AG08396 (cell line): ENCODE measurements at places on chromosomes 1 and 21.

DNA sequence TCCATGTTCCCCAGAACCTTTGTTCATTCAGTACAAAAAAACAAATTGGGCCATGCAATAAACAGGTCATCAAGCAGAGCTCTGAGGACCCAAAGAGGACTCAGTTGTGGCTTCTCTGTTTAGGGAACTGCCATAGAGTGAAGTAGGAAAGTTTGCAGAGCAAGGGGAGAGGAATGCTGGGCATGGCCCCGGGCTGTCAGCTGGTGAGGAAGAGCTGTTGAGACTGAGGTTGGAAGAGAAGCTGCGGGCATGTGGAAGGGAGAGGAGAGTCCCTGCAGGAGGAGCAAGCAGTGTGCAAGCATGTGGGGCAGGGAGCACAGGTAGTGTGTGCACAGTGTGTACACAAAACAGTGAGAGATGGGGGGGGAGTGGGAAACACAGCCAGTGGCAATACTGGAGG is 71.8 kb downstream of the NTPCR start:
- DNase-seq: no peak

- no peak for DNase-seq
Observed at GRCh38 chr1:227399152-227399730, 80.9 kb upstream of the CDC42BPA start.

GRCh38 chr1:15094056-15094455 is 59.5 kb upstream of the TMEM51 start:
- no peak for DNase-seq

- DNase-seq: no peak
Observed at GRCh38 chr1:165858364-165858823, 31.0 kb downstream of the UCK2 start.

DNA sequence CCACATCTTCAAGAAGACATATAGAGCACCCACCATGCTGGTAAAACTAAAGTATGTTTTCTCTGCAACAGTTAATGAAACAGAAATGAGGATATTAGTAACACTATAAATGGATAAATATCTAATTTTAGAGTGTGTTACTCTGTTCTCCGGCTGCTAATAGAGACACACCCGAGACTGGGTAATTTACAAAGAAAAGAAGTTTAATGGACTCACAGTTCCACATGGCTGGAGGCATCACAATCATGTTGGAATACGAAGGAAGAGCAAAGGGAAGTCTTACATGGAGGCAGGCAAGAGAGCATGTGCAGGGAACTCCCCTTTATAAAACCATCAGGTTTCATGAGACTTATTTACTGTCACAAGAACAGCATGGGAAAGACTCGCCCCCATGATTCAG is 287.2 kb downstream of the SRGAP2C start:
- DNase-seq: no peak

DNA sequence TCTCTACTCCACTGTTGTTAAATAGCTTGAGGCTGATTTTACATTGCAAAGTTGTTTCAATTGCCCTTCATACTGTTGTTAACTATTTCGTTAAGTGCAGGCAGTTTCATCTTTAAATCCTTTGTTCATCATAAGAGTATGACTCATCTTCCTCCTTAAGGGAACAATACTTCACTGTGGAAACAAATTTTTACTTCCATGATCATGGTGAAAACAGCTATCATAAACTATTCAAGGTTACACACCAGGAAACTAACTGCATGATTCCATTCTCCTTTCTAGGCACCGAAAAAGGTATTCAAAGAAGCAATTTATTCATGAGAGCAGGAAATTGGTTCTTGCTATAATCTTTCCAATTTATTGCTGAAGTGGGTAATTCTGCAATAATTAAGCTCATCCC is 593.2 kb downstream of the LRRIQ3 start:
- no peak for DNase-seq

DNA sequence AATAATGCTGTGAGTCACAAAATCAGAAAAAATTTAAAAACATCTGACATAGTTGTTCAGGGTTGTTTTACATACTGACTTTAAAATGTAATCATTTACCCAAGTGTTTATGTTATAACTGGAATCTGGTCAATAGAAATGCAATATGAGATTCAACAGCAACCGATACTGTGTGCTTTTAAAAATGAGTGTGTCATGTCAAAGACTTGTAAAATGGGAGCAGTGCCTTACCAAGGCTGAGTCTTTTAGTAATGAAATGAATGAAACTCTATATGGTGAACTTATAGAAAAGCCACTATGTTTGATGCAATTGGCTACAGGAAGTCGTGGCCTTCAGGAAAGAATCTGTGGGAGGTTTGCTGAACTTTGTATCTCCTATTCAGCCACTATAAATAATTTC is 570.2 kb downstream of the DPYD start:
- DNase-seq: no peak

GRCh38 chr1:238152119-238152518 is 261.4 kb upstream of the ZP4 start:
- DNase-seq: no peak

DNA sequence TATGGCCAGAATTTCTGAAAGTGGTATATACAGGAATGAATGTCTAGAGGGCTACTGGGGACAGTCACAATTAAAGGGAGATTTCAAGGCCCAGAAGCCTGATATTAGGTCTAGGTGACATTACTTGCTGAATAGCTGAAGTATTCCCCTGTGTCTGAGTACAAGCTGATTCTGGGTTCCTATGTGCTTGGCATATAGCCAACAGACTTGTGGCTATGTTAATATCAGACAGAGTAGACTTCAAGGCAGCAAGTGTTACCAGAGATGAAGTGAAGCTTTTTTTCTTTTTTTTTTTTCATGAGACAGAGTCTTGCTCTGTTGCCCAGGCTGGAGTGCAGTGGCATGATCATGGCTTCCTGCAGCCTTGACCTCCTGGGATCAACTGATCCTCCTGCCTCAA is 8.3 kb downstream of the TTC4 start:
- no peak for DNase-seq

GRCh38 chr1:22944346-22945055 is 28.2 kb downstream of the LACTBL1 start:
- no peak for DNase-seq

DNA sequence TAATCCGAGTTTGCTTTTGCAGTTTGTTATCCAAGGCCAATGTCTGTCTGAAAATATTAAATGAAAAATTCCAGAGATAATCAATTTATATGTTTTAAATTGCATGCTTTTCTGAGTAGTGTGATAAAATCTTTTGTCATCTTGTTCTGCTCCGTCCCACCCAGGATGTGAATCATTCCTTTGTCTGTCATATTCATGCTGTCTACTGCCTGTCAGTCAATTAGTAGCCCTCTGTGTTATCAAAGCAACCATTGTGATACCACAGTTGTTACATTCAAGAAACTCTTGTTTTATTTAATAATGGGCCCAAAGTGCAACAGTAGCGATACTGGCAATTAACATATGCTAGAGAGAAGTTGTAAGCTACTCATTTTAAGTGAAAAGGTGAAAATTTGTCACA is 819.3 kb downstream of the BRINP3 start:
- DNase-seq: no peak

DNA sequence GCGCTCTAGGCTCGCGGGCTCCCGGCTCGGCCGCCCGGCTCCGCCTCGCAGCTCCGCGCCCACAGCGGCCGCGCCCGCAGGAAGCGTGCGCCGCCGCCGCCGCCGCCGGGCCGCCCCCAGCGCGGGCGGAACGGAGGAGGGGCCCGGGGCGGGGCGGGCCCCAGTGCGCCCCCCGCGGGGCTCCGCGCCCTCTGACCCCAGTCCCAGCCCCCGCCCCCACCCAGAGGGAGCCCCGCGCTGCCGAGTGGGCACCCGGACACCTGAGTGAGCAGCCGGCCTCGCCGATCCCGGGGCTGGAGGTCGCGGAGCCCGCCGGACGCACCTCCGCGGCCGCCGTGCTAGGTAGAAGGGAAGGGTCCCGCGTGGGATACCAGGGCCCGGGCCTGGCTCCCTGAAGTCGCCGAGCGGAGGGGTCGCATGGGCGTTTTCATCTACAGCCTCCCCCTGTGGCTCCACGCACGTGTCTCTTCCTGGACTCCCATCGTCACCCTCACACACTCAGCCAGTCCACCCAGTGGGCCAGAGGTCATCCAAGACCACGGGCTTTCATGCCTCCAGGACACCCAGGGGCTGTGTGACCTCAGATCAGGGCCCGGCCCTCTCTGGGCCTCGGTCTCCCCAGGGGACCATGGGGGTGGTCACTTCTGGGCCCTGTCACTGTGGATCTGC is at the start of gene SDC3:
Gene SDC3, minus strand, starts transcription at position 63 of the 669 bp plus-strand sequence. CDS start 172 bp downstream, outside the sequence.
- peak; percentile 79 for DNase-seq

DNA sequence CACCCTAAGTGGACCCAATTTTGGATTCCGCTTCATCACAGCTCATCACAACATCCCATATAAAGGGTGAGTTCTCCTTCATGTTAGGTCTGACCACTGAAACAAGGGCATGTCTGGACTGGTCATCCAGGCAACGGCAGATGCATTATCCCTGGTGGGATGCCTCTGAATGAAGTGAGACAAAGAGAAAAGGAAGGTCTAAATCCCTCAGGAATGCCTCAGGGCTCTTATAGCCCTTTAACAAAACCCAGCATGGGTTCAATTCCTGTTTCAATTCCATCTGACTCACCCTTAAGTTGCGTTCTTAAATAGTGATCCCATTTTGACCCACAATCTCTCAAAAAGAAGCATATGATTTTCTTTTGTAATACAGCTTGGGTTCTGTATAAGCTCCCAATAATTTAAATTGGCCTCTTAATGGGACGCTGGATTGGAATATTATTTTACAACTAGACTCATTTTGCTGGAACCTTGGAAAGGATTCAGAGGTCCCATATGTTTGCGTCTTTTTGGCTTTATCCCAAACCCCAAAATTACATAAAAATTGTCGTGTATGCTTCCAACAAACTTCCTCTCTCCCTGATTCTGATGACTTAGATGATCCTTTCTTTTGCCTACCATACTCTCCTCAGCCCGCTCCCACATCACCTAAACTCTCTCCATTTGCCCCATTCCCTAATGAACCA is 287.4 kb upstream of the ZP4 start:
- no peak for DNase-seq

GRCh38 chr1:53725238-53725689 is 13.7 kb downstream of the GLIS1 start:
- DNase-seq: peak; percentile 38

- DNase-seq: peak; percentile 17
Observed at GRCh38 chr1:94773931-94774422, 46.2 kb upstream of the SLC44A3 start.

- no peak for DNase-seq
Observed at GRCh38 chr1:39701049-39701439, 9.8 kb upstream of the HPCAL4 start.

DNA sequence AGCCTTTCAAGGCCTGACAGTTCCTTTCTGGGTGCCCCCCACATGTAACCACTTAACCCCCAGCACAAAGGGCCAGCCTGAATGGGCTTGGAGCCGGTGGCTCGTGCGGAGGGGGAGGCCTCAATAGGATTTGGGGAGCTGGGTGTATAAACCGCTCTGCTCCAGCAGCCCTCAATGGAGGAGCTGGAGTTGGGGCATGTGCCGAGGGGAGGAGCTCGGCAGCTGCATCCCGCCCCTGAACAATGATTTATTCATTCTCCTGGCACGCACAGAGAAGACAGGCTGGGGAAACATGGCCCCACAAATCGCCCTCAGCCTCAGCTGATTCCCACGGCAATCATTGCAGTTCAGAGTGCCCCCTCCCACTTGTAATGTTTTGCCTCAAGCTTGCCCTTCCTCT is 6.9 kb upstream of the C1orf216 start:
- no peak for DNase-seq

- no peak for DNase-seq
Observed at GRCh38 chr1:228454238-228454637, 32.9 kb upstream of the RNF187 start.

- DNase-seq: no peak
Observed at GRCh38 chr1:229665912-229666558, 40.0 kb downstream of the URB2 start.

- no peak for DNase-seq
Observed at GRCh38 chr1:11286735-11287410, 13.9 kb downstream of the UBIAD1 start.

GRCh38 chr1:204408074-204408507 is 3.5 kb downstream of the PPP1R15B start:
- DNase-seq: peak; percentile 54

- DNase-seq: peak; percentile 26
Observed at GRCh38 chr1:152167835-152168534, 9.0 kb upstream of the RPTN start.

DNA sequence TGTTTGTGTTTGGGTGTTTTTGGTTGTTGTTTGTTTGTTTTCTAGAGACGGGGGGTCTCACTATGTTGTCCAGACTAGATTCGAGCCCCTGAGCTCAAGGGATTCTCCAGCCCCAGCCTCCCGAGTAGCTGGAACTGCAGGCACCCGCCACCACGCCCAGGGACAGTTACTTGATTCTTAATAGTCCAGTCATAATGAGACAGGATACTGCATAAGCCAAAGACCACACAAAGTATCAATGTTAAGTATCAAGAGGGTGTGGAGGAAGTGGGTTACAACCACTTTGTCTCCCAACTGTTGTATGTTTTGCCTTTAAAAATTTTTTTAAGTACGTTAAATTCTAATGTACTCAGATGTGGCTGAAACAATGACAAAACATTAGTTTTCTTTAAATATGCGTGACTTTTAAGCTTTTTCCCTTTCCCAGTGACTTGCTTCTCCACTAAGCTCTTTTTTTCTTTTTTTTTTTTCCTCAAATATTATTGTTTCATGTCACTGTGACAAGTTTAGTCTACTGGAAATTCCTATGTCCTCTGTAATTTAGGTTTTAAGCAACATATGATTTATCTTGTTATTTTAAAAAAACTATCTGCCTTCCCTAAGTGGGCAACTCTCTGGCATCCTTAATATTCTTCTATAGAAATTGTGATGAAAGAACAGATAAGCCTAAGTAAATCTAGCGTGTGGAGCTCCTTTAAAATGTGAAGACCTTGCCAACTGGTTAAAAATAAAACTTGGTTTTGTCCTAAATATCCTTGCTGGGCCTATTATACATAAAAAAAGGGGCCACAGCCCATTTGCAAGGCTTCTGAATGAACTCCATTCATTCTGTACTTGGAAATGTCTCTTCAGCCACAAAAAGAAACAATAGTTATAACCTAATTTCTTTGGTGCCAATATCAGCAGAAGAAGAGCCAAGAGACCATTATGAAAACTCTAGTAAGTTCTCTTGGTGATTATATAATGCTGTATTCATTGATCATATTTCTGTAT is 56.2 kb upstream of the DPH5 start:
- DNase-seq: no peak

DNA sequence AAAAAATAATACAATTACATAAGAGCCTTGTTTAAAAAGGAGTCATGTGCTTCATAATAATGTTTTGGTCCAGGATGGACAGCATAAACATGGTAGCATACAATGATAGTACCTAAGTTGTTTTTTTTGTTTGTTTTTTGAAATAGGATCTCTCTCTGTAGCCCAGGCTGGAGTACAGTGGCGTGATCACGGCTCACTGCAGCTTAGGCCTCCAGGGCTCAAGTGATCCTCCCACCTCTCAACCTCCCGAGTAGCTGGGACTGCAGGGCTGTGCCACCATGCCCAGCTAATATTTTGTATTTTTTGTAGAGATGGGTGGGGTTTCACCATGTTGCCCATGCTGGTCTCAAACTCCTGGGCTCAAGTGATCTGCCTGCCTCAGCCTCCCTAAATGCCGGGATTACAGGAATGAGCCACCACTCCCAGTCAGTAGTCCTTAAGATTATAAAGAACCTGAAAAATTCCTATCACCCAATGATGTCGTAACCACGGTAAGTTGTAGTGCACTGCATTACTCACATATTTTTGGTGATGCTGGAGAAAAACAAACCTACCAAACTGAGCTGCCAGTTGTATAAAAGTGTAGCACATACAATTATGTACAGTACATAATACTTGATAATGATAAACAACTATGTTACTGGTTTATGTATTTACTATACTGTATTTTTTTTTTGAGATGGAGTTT is 22.4 kb upstream of the RCOR3 start:
- no peak for DNase-seq
